LNCaP clone FGC (cell line): ENCODE measurements at places on chromosomes 2 and 18.

DNA sequence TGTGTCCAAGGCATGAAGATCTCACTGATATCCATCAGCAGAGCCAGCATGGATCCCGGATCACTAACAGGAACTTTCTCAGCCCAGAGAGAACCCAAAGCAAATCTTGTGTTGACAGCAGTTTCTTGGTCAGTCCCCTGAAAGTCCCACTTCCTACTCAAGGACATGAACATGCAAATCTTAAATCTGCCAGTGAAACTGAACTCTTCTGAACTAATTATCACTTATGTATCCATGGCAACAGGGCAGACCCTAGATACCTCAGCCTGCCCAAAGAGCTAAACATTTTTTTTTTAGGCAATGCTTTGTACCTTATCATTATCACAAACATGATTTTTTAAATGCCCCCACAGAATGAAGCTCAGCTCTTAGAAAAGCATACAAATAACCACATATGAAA lies 127.8 kb upstream of the DDX18 start:
- no peak for DNase-seq

- DNase-seq = no peak
Measured at GRCh38 chr2:116585669-116586327, 1228.7 kb upstream of the DDX18 start.

- no peak for DNase-seq
Measured at GRCh38 chr2:117774716-117775115, 39.8 kb upstream of the DDX18 start.

DNA sequence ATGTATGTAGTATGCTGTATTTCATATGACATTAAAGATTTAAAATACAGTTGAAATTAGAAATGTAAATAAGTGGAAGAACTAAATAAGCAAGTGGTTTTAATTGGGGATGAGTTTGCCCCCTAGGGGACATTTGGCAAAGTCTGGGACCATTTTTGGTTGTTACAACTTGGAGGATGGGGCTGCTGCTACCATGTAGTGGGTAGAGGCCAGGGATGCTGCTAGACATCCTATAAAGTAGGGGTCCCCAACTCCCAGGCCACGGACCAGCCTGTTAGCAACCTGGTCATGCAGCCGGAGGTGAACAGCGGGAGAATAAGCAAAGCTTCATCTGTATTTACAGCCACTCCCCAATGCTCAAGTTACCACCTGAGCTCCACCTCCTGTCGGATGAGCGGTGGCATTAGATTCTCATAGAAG lies 27.9 kb upstream of the ASNSD1 start:
- no peak for DNase-seq

- DNase-seq = no peak
Measured at GRCh38 chr2:2848621-2849333, 517.7 kb upstream of the MYT1L start.

GRCh38 chr2:238290091-238290509 lies 1.7 kb upstream of the PER2 start:
- DNase-seq = no peak

DNA sequence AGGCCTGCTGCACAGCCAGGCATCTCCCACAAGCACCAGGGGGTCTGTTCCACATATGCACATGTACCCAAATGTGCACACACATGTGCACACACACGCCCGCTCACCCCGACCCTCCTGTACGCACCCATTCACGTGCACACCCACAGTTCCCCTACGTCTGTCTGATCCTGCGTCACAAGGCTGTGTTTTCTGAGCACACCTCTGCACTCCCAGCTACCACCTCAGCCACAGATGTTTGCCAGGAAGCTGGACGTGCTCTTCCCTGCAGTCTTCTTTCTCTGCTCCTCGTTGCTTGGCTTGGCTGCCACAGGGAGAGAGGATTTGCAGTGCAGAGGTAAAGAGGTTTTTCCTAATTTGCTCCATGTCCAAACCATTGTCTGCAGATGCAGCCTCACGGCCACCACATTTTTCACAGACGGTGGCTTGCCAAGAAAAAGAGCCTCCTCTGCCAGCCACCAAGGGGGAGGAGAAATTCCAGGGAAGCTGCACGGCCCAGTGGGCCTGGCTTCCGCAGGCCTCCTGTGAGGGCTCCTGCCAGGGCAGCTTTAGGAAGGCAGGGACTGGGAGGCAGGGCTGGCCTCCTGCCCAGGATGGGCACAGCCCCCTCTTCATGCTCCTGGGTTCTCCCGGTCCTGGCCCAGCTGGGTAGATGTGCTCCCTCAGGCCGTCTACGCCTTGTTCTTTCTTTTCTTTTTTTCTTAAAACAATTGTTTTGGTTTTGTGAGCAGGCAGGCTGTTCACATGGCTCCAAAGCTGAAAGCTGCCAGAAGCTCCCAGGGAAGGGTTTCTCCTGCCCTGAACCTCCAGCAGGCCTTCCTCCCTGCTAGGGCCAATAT lies 29.3 kb upstream of the HS6ST1 start:
- DNase-seq = no peak

DNA sequence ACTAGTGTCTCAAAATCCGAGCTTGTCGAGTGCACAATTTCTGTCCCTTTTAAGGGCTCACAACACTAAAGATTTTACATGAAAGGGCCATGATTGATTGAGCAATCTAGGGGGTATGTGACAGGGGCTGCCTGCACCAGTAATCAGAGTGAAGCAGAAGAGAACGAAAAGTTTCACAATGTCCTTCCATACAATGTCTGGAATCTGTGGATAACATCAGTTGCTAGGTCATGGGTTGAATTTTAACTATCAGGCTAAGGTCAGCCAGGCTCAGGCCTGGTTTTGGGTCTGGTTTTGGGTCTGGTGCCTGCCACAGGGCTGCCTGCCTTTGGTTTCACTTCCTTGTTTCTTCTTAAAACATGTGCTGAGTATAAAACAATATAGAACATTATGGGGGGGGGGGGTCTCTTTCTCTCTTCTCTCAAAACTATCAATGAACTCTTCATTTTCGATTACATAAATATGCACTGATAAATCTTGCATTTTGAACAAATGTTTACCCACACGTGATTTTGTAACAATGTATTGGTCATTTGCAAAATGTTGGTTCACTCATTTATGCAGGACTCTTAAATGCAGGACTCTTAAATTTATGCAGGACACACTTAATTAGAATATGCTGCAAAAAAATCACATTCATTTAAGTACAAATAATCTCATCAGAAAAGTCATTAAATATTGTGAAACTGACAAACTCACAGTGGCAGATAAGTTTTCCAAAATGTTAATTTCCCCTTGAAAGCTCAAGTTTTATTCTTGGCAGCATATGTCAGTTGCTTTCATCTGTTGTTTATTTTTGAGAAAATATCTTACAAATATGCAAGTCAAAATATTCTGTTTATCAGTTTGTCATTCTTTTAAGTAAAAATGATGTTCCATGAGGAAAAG lies 290.5 kb upstream of the KYNU start:
- DNase-seq = no peak

- DNase-seq = no peak
Measured at GRCh38 chr2:200664770-200665494, 79.1 kb downstream of the AOX1 start.

DNA sequence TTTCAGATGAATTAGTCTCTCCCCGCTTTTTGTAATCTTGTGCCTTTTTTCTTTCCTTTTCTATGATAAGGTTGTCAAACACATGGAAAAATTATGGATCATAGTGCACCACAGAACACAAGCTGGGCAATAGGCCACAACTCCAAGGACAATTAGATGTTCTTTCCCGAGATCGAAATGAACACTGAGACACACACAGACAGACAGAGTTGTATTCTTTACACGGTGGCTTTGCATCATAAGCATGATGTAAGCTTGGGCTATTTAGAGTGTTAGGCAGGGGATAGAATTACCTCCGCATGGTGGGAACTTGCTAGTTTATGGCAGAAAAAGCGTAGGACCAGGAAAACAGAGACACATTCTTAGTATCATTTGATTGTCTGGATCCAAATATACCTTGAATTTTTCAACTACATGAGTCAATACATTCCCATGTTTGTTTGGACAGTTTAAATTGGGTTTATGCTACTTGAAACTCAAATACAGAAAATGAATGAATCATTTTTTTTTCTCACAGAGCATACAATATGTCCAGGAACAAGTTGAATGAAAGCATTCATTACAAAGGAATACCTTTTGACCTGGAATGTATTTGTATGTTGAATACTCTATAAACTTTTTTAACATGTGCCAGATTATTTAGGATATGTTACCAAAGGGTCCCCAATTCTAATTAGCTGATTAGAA lies 1611.5 kb upstream of the TMEFF2 start:
- DNase-seq = no peak

GRCh38 chr2:99079226-99079625 lies 62.3 kb upstream of the C2orf15 start:
- no peak for DNase-seq

DNA sequence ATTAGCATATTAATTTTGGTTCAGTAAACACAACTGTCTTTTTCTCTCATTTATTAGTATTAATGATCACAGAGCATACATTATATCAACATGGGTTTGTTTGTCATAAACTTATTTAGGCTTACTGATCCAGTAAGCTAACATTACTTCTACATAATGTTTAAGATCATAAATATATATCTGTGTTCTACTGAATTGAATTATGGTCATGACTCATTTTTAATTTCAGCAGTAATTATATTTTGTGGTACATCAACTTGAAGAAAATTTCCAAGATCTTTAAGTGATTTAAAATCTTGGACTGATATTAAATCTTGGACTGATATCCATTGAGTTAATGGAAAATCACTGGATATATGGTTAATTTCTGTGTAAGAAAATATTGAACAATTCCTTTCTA lies 111.7 kb downstream of the CALCRL start:
- no peak for DNase-seq

DNA sequence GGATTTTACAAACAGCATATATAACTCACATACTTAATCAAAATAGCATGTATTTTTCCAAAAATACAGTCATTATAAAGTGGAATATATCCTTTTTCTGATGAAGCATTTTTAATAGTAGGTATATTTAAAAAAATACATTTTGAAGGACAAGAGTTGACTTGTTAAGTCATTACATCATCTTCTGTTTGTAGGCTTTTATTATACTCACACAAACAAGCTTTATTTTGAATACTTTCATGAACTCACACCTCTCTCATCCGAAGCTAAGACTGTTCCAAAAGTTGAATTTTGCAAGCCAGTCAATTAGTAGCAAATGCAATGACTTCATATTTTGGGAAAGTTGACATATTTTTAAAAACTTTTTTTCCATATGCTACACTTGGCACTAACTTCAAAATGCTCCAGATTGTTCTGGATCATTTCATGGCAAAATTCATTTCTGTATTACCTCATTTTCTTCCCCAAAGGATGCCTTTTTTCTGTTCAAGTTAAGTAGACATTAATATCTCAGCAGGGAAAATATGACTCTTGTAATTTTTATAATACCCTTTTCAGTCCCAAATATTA lies 68.5 kb upstream of the WDR75 start:
- DNase-seq = no peak

GRCh38 chr2:225670111-225670974 lies 270.8 kb downstream of the NYAP2 start:
- DNase-seq = peak; percentile 32

DNA sequence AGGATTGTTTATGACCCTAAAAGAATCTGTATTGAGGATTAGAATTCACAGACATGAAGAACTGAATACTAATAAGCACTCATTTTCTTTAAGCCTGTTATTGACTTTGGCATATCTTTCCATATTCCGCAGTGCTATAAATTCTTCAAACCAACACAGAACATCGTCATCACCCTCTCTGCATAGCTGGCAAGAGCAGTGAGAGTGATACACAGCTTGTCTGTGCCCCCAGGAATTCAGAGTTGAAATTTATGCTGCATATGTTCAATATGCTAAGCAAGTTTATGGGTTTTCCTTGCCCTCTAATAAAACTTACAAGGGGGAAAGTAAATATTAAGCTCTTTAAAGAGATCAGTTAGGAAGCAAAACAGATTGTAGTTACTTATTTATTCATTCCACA lies 32.7 kb downstream of the CTLA4 start:
- DNase-seq = peak; percentile 56

GRCh38 chr2:224572338-224572737 lies 12.8 kb downstream of the CUL3 start:
- no peak for DNase-seq

- no peak for DNase-seq
Measured at GRCh38 chr2:63484901-63485300, 103.4 kb downstream of the WDPCP start.

DNA sequence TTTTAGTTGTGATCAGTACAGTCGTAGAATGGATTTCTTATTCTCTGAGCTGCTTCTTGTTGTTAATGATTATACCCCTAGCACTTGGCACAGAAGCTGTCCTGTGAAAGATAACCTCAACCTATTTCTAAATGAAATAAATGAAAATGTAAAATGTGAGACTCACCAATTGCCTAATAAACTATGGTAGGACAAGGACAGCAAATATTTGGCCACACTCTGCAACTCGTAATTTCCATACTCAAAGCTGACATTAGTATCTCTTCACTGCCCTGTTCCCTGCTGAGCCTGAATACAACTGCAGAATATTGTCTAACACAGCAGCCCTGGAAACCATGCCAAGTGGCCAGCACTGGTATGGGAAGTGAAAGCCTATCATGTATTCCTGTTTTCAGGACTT lies 34.5 kb downstream of the TMEM182 start:
- peak; percentile 68 for DNase-seq

DNA sequence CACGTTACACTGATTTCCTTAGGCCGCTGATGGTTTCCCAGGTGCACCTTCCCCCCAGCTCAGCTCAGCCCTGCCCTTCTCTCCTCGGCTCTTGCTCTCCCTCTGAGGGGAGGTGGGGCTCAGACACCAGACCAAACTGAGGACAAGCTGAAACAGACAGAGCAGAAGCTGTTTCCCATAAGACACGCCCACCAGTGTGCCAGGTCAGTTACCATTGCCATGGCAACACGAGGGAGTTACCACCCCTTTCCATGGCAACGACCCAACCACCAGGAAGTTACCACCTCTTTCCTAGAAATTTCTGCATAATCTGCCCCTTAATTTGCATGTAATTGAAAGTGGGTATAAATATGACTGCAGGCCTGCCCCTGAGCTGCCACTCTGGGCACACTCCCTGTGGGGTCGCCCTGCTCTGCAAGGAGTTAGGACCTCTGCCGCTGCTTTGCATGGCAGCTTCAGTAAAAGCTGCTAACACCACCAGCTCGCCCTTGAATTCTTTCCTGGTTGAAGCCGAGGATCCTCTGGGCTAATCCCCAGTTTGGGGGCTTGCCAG lies 120.9 kb upstream of the SMIM21 start:
- peak; percentile 2 for DNase-seq

- no peak for DNase-seq
Measured at GRCh38 chr2:168054657-168055056, 192.7 kb downstream of the STK39 start.

GRCh38 chr18:8828798-8829197 lies 123.4 kb downstream of the MTCL1 start:
- DNase-seq = no peak
